Activated T-helper 1 cell treated with Interleukin-2 at 50 U/mL for 16 hours (primary cell): ENCODE measurements at places on chromosomes 12 and 14.

- DNase-seq, result no peak
Measured at GRCh38 chr14:56718312-56718711, 92.0 kb downstream of the OTX2 start.

DNA sequence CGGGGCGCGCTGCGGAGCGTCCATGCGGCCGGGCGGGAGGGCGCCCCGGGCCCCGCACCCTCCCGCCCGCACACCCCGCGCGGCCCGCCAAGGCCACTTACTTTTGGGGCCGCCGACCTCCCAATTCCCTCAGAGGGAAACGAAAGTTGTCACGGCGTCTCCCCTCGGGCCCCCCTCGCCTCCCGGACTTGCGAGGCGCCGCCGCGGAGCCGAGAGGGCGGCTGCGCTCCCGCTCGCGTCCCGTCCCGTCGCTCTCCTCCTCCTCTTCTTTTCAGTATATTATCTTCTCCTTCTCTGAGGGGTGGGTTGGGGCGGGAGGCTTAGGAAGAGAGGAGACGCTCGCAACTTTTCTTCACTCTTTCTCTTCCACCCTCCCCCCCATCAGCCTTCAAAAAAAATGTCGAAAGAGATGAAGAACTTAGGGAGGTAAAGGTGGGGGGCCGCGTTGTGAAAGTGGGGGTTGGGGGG, 613 bp downstream of the DUSP16 start:
- DNase-seq, result no peak

- no peak for DNase-seq
Measured at GRCh38 chr14:69259168-69259526, 811 bp upstream of the GALNT16 start.

DNA sequence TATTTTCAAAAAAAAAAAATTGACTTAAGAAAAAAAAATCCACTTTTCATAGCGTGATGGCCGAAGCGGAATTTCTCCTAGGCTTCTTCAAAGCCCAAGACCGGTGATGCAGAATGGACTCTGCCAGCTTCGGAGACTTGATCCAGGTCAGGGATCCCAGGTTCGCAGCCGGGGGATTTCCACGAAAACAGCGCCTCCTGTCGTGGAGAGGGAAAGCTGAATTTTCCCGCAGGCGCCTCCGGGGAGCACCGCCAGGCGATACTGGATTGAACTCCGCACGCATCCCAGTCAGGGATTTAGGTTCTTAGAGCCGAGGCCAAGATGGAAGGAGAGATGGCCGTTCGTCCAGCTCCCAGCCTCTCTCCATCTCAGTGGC, 2.1 kb downstream of the TTC6 start:
- no peak for DNase-seq

GRCh38 chr14:100532906-100533655, 54.1 kb downstream of the BEGAIN start:
- DNase-seq, result no peak

- no peak for DNase-seq
Measured at GRCh38 chr12:98973395-98973794, 328.3 kb downstream of the APAF1 start.

- no peak for DNase-seq
Measured at GRCh38 chr12:50103767-50104321, at the start of gene GPD1. TSS of gene GPD1 (plus strand) at chr12:50104008. CDS start at chr12:50104051, 43 bp downstream.

DNA sequence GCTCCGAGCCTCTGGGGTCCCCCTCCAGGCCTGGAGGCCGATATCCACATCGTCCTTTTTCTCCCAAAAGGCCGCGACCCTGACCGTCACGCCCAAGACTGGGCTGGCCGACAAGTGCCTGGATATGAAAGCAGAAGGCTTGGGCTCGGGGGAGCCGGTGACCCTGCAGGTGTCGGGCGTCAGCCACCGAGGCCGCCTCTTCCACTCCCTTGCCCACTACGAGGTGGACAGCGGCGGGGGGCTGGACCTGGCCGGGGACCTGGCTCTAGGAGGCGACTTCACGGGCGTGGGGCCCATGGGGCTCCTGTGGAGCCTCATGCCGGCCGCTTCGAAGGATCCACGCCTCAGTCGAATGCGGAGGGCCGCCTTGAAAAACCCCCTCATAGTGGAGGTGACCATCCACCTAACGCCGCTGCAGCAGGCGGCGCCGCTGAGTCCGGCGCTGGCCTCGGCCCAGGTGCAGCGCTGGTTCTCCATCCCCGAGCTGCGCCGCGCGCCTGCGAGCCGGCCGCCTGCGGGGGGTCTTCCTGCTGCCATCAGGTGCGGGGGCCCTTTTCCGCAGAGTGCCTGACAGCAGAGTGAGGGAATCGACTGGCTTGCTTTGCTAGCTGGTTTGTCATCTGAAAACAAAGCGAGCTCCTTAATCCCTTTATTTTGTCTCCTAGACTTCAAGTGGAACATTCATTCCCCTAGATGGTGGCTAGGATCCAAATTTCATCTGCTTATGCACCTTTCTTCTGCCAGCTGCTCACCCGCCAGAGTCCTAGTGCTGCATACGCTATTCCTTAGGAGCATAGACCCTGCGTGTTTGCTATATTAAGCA, 10.6 kb upstream of the DNAL1 start:
- DNase-seq, result no peak

DNA sequence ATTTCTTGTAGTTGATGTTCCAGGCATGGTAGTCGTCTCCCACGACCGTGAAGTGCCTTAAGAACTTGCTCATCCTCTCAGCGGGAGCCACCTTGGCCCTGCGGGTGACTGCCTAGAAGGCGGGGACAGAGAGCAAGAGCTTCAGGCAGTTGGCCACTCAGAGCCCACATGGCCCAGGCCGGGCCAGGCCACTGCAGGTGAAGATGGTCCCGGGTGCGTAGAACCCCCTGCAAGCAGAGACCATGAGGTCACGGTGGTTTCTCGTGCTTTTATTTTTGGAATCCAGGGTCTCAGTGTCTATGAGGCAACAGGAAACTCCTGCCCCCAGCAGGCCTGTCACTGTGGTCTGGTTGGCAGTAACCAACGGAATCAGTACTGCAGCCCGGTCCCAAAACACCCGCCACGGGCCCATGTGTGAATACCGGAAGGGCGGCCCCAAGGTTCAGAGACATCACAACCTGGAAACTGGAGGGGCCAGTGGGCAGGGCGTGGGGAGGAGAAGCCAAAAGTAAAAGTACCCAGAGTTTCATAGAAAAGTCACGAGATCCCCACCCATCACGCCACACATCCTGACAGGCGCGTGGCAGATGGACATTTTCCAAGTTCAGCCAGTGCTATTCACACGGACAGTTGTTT, 27.5 kb downstream of the HVCN1 start:
- no peak for DNase-seq

GRCh38 chr14:56261046-56261445, 142.8 kb downstream of the PELI2 start:
- DNase-seq, result no peak

- DNase-seq, result no peak
Measured at GRCh38 chr14:97179573-97179972, 382.4 kb downstream of the VRK1 start.

DNA sequence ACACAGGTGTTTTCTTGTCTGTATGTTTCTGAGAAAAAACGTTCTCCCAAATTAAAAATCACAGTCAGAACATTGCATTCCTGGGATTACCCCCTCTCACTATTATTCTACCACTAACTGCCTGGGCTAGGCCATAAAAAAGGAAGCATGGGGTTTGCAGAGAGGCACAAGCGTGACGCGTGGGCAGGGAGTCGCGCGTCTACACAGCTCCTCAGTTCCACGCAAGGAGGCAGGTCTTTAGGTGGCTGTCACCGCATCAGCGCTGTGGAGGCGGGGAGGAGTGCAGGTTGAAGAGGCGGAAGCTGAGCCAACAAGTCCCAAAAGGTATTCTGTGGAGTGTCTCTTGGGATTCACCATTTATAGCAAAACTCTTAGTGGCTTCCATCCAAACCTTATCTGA, 109.9 kb downstream of the RIMBP2 start:
- DNase-seq, result no peak

GRCh38 chr12:4143896-4144295, 129.7 kb upstream of the CCND2 start:
- DNase-seq, result no peak

DNA sequence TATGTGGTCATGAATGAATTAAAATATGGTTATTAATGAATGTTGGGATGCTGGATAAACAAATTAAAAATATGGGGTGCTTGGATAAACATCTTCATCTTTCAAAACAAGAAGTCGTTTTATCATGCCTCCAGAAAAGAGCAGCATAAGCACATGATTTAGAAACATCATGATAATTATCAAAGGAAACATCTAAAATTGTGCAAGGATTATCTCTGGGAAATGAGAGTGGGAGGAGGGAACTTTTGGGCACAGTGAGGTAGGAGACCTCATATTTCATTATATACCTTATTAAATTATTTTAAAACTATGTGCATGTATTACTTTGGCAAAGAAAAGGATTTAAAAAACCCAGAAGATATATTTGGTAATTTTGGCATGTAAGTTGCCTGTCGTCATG, 8.9 kb downstream of the C3AR1 start:
- no peak for DNase-seq

DNA sequence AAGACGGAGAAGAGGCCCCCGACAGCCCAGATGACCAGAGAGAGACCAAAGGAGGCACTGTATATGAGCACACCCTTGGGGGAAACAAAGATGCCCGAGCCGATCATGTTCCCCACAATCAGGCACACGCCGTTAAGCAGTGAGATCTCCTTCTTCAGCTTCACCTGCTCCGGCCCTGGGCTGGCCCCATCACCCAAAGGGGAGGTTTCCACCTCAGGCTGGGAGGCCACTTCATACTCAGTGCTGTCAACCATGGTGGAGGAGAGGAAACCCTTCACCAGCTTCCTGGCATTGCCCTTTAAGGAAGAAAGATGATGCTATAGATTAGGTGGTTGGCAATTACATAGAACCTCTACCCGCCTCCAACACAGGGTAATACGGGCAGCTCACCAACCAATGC, 2.1 kb downstream of the SLC7A7 start:
- DNase-seq, result no peak

GRCh38 chr14:64873506-64874219, 6.0 kb downstream of the SPTB start:
- DNase-seq, result no peak

DNA sequence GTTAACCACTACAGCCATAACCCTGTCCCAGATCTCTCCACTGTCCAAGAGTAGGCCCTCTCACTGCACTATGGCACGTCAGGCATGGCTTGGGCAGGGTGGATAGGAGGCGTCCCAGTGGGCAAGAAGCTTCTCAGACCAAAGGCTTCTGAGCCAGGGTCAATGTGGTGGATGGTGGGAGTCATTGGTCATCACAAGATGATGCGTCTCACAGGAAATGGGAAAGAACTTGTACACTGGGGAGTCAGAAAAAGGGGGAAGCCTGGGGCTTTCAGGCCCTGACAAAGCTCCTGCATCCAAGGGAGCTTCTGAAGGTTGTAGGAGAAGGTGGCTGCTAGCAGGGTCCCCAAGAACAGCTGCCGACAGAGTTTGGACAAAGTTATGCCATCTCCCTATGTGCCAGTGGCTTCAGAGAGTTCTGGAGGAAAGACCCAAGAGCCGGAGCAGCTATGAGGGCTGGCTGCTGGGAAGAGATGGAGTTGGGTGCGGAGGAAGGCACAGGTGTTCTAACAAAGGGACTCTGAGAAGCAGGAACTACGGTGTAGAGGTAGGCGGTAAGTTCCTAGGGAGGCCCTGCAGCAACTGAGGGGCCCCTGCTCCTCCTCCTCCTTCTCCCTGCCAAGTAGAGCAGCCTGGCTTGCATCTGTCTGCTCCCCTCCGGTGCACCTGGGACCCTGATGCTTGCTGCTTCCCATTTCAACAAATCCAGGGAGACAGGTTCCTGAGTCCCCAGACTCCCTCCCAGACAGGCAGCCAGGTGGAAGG, 81.1 kb downstream of the ARL6IP4 start:
- DNase-seq, result no peak

DNA sequence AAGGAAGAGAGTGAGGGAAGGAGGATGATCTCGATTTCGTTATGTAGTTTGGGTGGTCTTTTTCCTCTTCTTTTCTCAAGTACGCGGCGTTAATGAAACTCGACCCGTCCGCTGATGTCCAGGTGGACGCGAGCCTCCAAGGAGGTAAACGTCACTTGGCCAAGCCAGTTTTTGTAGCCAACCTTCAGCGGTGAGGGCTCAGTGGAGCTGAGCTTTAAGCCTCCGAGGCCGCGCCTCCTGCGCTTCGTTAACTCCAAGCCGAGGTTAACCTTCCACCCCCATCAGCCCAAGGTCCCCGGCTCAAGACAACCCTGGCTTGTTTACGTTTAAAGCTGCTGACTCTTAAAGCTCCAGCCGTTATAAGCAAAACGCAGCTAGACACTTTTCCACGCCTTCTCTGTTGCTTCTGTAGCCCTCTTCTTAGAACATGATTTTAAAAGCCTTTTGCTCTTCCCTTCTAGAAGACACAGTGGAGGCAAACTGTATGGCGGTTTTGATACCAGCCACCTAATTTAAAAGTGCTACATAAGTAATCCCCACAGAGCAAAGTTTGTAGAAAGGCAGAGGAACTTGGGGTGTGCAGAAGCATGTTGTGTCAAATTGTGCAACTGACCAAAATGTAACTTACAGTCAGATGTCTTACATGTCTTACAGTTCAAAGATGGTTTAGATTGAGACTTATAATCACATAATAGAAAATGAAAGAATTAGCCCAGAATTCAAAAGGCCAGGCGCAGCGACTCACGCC, 923 bp upstream of the ITPR2 start:
- DNase-seq, result no peak

DNA sequence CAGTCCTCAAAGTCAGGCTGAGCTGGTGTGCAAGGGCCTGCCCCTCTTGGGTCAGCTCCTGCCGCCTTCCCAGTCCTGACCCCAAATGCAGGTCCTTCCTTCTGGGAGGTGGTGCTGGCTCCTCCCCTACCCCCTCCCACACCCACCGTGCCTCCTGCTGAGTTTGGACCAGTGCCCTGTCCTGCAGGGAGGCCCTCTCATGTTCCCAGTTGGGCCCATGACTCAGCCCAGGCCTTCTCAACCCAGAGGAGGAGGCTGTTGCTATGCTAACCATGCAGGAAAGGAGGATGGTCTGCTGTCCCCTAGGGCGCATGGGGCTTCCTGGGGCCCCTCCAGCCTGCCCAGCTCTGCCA, 4.4 kb downstream of the ZBTB42 start:
- DNase-seq, result no peak

GRCh38 chr12:608413-608812, 54.8 kb downstream of the NINJ2 start:
- DNase-seq, result no peak

DNA sequence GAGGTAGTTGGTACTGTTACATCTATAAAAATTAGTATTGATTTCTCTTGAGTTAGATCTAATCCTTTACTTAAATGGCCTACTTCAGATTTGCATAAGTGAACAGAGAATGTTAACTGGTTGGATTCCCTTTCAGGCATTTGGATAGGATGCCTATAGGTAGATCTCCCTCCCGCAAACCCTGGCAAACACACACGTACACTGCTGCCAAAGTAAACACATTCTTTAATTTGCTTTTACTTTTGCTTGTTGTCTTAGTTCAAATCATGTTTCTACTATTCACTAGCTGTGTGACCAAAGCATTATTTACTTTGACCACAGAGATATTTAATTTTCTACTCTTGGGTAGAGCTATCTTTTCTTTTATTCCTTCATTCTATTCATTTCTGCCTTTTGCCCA, 936.1 kb upstream of the FBXO33 start:
- no peak for DNase-seq

- no peak for DNase-seq
Measured at GRCh38 chr12:946212-946611, 3.3 kb downstream of the RAD52 start.
